Astrocyte (in vitro differentiated cells and primary cell): ENCODE measurements at places on chromosomes 11 and 22.

DNA sequence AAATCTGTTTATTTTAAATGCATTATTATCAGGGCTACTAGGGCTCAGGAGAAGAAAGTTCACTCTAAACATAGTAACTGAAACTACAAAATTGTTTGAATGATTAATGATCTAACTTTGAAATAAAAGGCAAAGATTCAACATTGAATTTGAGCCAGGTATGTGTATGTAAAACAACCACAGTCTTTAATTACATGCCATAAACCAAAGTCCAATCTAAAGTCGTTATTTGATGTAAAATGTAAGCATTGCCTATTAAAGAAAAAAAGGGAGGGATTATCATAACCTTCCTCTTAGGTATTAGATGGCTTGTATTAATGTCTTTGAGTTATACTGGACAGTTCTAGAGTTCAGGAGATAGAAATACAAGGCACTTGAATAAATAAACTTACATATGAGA lies 25.2 kb upstream of the PANX1 start:
- DNase-seq: no peak

GRCh38 chr22:19864538-19865106 lies 9.9 kb upstream of the GNB1L start:
- no peak for DNase-seq

DNA sequence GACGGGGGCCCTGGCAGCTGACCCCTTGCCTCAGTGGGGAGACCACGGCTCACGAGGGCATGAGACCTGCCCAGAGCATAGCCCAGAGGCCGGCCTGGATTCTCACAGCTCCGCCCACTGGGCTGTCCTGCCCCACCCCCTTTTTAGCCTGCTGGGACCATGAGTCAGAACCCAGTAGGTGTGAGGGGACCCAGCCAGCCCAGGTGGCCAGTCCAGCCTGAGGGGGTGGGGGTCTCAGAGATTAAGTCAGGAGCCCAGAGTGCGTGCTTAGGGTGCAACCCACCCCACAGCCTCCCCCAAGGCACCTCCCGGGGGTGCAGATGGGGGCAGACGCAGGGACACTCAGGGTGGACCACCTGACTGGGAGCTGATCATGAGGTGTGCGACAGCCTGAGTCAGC lies 40.1 kb upstream of the PPARA start:
- DNase-seq: peak; percentile 49

GRCh38 chr11:68497761-68498160 lies 37.2 kb downstream of the PPP6R3 start:
- no peak for DNase-seq

DNA sequence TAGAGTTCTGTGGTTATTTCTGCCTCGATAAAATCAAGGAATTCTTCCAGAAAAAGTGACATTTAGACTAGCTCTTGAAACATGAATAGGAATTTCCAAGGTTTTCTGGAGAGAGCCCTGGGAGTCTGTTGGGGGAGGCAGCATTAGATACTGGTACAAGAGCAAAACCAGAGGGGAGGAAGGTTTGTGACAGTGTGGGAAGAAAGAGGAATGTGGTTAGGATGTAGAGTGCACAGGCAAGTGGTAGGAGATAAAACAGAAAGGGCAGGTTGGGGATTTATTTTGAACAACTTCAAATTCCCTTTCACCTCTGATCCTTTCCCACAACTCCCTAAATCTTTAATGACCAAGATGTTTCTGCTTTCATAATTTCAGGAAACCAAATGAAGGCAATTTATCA lies 588.4 kb downstream of the METTL15 start:
- DNase-seq: peak; percentile 39

DNA sequence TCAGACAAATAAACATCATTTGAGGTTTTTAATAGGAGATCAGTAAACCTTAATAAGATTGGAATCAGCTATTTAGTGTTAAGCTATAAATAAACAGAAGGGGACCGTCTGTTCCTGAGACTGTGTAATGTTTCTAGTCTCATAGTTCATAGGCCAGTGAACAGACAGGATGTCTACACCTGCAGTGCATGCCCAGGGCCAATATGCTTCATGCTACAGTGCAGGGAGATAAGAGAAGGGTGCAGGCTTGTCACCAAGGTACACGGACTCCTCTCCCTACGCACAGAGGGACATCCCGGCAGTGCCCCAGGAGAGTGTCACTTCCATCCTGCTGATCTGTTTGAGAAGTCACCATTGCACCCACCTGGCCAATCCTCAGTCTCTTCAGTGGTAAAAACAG lies 148.6 kb downstream of the OPCML start:
- no peak for DNase-seq

DNA sequence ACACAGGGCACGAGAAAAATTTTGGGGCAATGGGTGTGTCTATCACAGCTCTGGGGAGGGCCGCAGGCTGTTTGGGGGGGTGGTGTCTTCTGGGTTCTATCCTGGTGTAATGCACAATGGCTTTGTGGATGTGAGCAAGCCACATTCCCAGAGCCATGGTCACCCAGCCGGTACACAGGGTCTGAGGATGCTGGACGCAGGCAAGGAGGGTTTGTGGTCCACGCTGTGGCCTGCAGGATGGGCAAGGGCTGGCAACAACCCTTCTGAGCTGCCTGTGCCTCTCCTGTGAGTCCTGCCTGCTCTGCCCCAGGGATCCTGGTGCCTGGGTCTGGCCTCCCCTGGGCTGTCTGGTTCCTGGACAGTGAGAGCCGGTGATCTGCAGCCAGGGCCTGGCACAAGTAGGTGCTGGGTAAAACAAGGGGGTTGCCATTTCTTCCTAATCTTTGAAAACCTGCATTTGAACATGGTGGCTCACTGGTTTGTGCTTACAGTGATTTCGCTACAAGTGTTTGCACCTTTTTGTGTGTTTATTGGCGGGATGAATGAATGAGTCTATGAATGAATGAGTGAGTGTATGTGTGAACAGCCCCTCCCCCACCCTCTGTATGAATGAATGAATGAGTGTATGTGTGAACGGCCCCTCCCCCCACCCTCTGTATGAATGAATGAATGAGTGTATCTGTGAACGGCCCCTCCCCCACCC lies 4.4 kb upstream of the MRPL23 start:
- no peak for DNase-seq

GRCh38 chr11:126080161-126080941 lies 17.7 kb upstream of the CDON start:
- DNase-seq: no peak

GRCh38 chr22:50438305-50439275 lies 36.2 kb downstream of the SBF1 start:
- DNase-seq: no peak

DNA sequence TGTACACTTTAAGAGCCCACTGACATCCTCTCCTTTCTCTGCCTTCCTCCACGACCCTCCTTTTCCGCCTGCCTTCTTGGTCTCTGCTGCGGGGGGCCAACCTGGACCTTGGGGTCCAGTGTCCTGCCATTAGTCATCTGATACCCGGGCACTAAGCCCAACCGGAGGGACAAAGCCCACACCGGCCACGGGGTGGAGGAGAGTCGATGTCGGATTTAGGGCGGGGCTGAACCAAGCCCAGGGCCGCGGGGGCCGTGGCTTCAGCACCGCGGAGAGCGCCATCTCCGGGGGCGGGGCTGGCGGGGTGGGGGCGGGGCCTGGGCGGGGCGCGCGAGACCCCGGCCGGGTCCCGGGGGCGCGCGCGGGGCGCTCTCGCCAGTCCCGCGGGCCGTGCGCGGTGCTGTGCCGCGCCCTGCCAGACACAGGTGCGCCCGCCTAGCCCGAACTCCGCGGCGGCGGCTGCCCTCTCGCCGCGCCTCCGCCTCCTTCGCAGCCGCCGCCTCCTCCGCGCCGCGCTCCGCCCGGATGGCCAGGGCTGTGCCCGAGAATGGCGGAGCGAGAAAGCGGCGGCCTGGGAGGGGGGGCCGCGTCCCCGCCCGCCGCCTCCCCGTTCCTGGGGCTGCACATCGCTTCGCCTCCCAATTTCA lies at the start of gene MAPK8IP1:
MAPK8IP1 (plus strand) TSS at position 378 of the 647 bp plus-strand sequence; CDS start at position 548, 170 bp downstream.
- no peak for DNase-seq

DNA sequence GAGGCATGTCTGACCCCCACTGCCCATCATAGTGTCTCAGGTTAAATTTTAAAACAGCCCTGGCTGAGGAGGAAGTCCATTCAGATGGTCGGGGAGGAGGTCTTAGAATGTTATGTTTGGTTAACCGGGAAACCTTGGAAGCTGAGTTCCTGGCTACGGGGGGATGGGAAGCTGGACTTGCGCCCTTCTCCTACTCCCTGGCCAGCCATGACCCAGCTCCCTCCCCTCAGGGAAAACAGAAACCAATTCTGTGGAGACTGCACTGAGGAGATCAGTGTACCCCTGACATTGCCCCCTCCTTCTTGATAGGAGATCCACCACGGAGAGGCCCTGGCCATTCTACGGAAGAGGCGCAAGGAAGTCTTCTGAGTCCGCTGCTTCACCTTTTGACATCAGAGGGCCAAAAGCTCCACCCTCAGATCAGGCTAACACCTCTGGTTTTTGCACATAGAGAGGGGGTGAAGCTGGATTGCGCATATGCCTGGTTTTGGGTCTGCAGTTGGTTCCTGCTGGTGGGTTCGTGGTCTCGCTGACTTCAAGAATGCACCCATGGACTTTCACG lies 2.7 kb upstream of the KRTAP5-9 start:
- DNase-seq: no peak

DNA sequence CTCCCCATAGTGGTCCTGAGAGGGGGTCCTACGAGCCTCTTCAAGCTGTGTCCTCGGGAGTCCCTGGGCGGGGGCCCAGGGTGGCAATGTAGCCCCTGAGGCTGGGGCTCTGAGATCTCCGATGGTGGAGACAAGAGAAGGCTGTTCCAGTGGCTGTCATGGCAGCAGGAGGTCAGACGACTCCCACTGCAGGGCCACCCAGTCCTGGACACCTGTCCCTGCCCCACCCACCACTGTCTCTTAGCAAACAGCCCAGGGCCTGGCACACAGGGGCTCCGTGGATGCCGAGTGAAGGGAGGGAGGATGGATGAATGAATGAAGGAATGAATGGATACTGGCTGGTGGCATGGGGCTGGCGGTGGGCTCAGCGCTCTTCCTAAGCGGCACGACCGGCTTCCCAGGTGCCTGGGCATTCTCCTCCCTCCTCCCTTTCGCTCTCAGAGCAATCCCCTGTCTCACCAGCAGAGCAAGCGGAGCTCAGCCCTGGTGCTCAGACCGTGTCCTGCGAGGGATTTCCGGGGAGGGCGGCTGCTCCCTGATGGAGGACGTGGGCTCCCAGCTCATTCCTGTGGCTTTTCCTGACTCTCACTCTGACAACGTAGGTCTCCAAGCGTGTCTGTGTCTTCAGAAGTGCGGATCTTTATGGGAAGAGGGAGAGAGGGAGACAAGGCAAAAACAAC lies 1272.6 kb downstream of the BRD1 start:
- DNase-seq: peak; percentile 7

- no peak for DNase-seq
Measured at GRCh38 chr11:73808052-73808451, 20.4 kb downstream of the MRPL48 start.

DNA sequence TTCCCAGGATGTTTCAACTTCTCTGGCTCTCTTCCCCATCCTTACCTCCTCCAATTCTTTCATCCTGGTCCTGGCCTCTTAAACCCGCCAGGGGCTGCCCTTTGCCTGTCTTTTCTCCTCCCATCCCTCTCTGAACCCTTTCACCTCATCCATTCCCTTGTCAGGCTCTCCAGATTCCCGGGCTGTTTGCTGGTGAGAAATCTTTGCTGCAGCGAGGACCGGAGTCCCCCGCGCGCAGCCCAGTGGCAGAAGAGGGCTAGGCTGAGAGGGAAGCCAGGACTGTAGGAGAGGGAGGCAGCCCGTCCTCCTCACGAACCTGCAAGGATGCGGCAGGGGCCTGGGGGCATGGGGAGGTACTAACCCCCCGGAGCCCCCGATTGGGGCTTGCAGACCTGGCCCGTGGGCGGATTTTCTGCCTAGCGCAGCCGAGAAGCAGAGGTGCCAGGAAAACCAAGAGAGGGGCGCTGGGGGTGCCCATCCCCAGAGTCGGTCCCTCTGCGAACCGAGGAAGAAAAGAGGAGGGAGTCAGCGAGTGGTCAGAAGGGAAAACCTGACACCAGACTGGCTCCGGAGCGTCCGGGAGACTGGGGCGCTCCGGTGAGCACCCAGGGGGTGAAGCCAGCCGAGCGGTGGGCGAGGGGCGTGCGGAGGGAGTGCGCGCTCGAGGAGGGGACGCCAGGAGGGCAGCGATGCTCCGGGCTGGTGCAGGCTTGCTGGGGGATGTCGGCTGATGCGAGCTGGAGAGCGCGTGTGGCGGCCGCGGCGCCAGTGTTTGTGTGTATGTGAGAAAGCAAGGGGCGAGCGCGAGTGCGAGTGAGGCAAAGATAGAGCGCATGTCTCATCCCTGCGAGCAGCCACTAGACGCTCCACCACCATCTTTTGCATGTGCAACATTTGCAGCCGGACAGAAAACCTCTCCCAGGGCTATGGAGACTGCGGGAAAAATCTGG lies at the start of gene GRIA4:
GRIA4 (plus strand) TSS at position 242 of the 950 bp plus-strand sequence. CDS start 925 bp downstream, outside the sequence.
- peak; percentile 51 for DNase-seq
